ENCODE measurements at places on chromosomes 7 and 10. TPM values are rescaled to one million over a fixed set of nuclear protein-coding genes. Genes with fewer than 3 reads are reported as not detected.

GRCh38 chr7:1015196-1016121 lies 28.9 kb upstream of the GPR146 start:
- no peak for DNase-seq

DNA sequence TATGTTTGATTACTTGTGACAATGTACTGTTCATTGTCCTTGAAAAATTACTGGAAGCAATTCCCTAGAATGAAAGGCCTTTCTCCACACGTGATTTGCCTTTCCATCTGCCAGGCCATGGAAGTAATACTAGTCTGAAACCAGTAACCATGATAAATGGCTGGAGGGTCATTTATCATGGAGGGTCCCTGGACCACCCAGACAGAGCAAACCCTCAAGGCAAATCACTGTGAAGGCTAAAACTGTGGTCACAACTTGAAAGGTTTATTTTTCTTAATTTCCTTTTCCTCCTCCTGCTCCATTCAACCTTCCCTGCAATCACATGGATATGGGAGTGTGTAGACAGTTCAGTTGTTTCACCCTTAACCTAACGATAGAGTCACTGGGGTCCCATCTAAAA lies 16.4 kb downstream of the BRAF start:
- DNase-seq, result no peak

DNA sequence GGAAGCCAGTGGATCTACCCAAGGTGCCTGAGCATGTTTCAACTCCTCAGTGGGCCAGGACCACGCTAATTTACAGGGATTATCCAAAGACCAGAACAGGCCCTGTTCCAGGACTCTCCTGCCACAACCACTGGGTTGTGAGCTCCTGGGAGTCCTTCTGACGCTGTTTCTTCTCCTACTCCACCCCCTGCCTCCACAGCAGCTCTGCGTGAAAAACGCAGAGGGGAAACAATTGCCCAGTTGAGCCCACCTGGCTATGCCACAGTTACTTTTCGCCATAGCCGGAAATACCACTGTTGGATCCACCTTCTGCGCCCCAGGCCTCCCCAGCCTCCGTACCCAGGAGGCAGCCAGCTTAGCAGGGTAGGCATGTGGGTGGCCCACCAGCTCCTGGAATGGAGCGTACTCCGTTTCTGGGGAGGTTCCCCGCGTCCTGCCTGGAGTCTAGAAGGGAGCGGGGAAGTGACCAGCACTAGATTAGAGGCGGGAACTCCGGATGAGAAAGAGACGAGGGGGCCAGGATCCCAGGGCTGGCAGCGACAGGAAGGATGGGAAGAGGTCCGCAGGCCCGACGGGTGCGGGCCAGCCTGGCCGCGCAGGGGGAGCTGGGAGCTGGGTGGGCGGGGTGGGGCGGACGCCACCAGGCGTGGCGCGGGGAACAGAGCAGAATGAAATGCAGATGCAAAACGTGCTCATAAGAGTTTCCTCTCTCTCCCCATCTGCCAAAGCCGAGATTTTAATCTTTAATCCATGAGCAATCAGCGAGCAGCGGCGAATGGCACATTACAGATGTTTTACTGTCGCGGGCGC lies 32.1 kb upstream of the PAX2 start:
- peak; percentile 52 for DNase-seq

- DNase-seq, result no peak
These were observed 203.3 kb downstream of the BAMBI start for GRCh38 chr10:28880683-28880950.

GRCh38 chr10:12482587-12482986 lies 133.2 kb downstream of the CAMK1D start:
- DNase-seq, result peak; percentile 25

GRCh38 chr10:871951-872403 lies 59.5 kb downstream of the LARP4B start:
- no peak for DNase-seq

DNA sequence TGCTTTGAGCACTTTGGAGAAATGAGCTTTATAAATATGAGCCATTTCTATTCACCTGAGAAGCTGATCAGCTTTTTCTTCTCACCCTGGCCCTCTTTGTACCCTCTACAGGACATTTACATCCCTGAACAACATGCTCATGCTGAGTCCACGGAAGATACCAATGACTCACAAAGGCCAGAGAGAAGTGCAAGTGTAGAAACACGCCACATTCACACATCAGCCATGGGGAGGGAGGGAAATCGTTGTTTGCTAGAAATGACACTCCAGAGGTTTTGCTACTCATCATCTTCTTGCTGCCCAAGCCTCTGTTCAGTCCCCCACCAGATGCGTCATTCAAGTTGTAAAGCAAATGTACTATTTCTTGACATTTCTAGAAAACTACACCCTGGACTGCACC lies 2.8 kb upstream of the UCN3 start:
- no peak for DNase-seq

GRCh38 chr10:128545216-128545615 lies 419.0 kb upstream of the MKI67 start:
- DNase-seq, result no peak

DNA sequence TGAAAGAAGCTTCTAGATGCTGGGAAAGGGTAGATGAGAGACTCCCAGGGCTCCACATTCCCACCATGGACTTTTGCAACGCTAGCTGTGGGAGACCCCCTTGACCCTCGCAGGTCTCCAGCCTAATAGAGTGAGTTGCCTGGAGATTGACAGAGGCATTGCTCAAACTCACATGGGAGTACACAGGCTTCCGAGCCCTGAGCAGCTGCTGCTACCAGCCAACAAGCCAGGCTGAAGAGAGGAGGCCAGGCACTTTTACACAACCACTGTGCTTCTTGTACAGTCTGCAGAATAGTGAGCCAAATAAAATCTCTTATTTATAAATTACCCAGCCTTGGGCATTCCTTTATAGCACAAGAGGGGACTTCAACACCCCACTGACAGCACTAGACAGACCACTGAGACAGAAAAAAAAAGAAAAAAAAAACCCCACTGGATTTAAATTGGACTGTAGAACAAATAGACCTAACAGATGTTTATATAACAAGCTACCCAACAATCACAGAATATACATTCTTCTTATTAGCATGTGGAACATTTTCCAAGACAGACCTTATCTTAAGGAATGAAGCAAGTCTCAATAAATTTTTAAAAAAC lies 146.2 kb downstream of the ZFAND4 start:
- DNase-seq, result no peak

DNA sequence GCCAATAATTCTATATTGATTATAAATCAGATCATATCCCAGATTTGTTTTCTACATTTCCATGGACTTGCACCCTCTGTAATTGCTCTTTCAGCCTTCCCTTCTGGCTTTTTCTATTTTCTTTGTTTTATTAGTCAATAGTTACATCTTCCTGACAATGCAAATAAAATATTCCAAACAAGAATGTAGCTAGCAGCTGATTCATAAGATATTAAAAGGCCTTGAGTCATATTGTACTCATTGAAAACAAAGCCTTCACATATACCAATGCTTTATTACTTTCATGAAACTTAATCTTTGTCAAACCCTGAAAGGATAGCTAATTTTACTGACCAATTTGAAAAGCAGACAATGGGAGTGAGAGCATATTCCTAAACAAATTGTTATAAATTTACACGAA lies 10.7 kb upstream of the SFMBT2 start:
- DNase-seq, result no peak

DNA sequence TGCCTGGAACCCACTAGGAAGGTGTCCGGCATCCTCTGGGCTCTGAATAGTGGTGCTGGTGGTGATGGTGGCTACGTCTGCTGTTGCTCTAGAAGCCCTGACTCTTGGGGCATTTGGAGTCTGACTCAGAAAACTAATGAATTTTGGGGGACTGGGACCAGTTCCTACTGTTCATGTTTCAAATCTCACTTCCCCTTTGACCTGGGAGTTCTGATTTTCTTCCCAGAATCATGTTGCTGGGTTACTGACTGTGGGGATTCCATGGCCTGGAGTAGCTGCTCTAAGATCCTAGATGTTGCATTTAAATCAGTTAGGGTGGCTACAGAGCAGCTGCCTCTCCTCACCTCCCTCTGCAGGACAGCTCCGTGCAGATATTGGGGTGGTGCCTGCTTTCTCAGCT lies 3.2 kb downstream of the TSPAN33 start:
- DNase-seq, result no peak

DNA sequence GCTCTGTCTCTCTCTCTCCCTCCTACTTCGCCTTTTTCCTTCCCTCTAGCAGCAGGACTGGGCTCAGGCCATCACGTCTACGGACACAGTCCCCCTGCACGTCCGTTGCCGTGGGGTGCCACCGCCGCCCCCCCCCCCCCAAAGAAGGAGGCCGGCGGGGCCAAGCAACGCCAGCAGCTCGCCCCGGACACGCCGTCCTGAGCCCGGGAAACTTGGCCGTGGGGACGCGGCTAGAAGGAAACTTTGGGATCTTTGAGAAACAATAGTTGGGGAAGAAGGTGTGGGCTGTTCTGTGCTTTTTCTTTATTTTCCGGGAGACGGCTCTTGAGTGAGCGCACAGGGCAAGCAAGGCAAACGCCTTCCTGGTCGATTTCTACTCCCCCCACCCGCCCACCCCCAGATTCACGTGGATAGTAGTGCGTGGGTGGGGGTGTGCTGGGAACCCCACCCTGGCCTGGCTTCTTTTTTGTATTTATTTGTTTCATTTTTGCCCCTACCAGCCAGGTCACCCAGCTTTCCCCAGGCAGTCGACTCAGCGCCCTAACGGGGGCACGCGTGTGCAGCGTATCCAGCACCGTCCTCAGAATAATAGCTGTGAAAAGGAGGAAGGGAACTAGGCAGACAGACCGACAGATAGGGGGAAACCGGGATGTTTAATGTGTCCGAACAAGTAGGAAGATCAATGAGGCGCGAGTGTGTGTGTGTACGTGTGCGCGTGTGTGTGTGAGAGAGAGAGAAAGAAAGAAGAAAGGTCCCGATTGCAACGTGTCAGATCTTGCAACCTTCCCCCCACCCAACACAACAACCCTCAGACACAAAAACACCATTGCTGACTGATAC lies 1.4 kb downstream of the MXI1 start:
- DNase-seq, result no peak

GRCh38 chr10:116440330-116441030 lies 12.8 kb downstream of the PNLIPRP3 start:
- no peak for DNase-seq

- no peak for DNase-seq
These were observed 979.3 kb upstream of the CELF2 start for GRCh38 chr10:10038348-10038747.

GRCh38 chr7:122329145-122329802 lies 24.7 kb upstream of the FEZF1 start:
- peak; percentile 59 for DNase-seq

GRCh38 chr10:69449841-69450240 lies 1.4 kb upstream of the TSPAN15 start:
- peak; percentile 66 for DNase-seq

GRCh38 chr10:121102706-121103105 lies 251.5 kb downstream of the WDR11 start:
- DNase-seq, result no peak

Gene SAP25
- 5.8 TPM for total RNA-seq

Gene AP1S1
- 56.1 TPM for total RNA-seq

Gene FGFR2
- 81.6 TPM for total RNA-seq

Gene CLEC2L
- total RNA-seq, result not detected

Gene ASB10
- not detected for total RNA-seq

Gene HHEX
- 1.5 TPM for total RNA-seq

Gene ASB15
- total RNA-seq, result not detected

Gene OR6B1
- not detected for total RNA-seq

Gene HOXA4
- total RNA-seq, result not detected

Gene PKD2L1
- 0.20 TPM for total RNA-seq

Gene CTAGE4
- 9.8 TPM for total RNA-seq

Gene TRIL
- total RNA-seq, result 5.8 TPM

Gene C10orf120
- total RNA-seq, result not detected

Gene BAIAP2L1
- 42.0 TPM for total RNA-seq
